BE2C (cell line): ENCODE measurements at places on chromosomes 7 and 10.

GRCh38 chr7:140674899-140675701 lies 2.4 kb downstream of the ADCK2 start:
- DNase-seq = peak; percentile 36

GRCh38 chr10:114320249-114321116 lies 81.4 kb downstream of the VWA2 start:
- DNase-seq = no peak

- DNase-seq = no peak
These were observed 16.7 kb downstream of the USP6NL start for GRCh38 chr10:11594589-11595394.

DNA sequence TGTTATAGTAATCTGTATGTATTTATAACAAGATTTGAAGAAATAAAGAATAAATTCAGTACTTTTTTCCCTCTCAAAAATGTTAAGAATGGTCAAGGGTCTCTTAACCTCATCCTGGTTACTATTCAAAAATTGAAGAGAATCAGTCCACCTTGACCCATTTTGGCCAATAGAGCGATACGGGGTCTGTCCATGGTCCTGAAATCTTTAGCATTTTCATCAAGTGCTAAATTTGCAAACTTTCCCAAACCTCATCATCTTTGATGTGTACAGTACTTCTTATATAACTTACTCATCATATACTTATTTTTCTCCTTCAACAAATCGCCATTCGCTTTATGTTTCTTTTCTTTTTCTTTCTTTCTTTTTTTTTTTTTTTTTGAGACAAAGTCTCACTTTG lies 23.6 kb downstream of the TMEM178B start:
- no peak for DNase-seq

DNA sequence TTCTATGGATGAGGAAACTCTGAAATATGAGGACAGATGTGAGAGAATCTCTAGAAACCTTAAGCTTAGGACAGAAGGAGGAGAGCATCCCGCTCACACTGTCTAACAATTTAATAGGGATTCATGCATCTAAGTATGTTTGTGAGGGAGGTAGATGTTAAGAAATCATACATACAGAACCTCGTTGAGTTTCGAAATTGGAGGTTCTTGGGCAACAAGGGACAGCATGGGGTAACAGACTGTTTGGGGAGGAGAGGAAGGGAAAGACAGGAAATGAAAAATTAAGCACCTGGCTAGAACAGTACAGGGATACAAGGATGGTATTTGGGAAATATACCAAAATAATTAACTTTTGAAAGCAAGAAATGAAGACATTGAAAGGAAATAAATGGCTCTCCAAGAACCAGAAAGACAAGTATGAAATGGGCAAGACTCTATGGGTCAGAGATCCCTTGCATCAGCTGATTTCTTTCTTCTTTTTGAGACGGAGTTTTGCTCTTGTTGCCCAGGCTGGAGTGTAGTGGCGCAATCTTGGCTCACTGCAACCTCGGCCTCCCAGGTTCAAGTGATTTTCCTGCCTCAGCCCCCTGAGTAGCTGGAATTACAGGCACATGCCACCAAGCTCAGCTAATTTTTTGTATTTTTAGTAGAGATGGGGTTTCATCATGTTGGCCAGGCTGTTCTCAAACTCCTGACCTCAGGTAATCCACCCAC lies 207.9 kb downstream of the CTNNA3 start:
- no peak for DNase-seq

GRCh38 chr7:132397070-132397469 lies 179.2 kb downstream of the PLXNA4 start:
- DNase-seq = no peak

- DNase-seq = no peak
These were observed 16.4 kb upstream of the CTTNBP2 start for GRCh38 chr7:117889611-117890010.

DNA sequence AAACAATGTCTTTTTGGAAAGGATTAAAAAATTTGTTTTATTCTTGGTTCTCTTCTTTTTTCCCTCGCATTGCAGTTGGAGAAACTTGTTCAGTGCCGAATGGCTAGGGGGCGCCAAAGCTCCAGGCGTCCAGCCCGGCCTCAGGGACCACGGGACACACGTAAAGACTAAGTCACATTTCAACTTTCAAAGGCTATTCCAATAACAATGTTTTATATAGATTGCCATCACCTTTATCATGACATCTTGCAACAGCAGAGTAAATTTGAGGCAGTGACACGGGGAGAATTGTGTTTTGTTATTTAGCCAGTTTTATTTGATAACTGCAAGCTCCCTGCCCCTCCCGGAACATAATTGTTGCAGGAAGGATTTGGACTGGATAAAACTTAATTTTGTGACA lies 2.2 kb upstream of the IGFBP3 start:
- peak; percentile 81 for DNase-seq

GRCh38 chr10:125479059-125479458 lies 203.9 kb downstream of the TEX36 start:
- DNase-seq = no peak

GRCh38 chr7:156780724-156781455 lies 112.1 kb downstream of the LMBR1 start:
- no peak for DNase-seq

DNA sequence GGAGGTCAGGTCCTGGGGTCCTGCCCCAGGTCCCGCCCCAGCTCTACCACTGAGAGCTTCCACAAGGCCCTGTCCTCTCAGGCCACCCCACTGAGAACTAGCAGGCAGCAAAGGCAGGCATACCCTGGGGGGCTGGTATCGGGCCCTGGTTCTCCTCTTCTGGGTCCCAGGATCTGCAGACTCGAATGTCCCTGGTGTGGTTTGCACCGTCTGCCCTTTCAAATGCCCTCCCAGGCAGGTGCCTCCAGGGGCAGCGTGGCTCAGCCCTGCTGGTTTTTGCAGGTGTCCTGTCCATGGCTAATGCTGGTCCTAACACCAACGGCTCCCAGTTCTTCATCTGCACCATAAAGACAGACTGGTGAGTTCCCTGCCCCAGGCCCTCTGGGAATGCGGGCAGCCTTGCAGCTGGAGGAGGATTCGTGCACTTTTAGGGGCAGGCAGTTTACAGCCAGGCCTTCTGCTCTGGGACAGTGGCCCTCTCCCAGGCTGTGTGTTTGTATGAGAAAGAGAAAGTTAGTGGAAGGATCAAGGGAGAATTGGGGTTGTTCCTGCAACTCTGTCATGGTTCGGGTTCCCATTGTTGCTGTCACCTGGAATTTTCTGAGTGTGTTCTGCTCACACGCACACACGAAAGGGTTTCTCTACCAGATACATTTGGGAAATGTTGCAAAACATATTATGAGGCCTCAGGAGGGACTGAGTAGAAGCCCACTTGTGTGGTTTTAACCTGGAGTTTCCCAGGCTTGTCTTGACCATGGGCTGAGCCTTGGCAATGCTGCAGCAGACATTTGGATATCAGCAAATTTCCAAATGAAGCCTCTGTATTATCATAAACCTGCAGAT lies 5.0 kb downstream of the PPIF start:
- DNase-seq = no peak

DNA sequence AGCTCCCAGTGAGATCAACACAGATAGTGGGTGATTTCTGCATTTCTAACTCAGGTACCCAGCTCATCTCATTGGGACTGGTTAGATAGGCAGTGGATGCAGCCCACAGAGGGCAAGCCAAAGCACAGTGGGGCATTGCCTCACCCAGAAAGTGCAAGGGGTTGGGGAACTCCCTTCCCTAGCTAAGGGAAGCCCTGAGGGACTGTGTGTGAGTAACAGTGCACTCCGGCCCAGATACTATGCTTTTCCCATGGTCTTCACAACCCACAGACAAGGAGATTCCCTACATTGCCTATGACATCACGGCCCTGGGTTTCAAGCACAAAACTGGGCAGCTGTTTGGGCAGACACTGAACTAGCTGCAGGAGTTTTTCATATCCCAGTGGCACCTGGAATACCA lies 62.8 kb downstream of the PPP1R3A start:
- no peak for DNase-seq

DNA sequence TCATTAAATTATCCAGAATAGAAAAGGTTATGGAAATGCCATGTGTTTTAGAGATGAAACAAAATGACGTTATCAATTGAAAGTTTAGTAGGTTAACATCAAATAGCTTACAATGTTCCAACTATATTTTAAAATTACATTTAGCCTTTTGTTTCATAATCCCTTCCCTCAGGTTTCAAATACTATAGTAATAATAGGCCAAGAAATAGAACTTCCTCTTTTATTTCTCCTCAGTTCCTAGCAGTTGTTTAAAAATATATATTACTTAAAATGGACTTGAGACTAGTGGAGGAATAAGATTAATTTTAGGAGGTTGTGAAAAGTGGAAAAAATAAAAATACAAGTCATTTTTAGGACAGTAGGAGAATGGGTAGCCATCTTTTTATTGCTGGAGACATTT lies 16.4 kb upstream of the PDSS1 start:
- DNase-seq = no peak

GRCh38 chr7:108499566-108499965 lies 26.4 kb downstream of the PNPLA8 start:
- no peak for DNase-seq

- DNase-seq = peak; percentile 41
These were observed 83.7 kb downstream of the SLC16A9 start for GRCh38 chr10:59625721-59626522.

DNA sequence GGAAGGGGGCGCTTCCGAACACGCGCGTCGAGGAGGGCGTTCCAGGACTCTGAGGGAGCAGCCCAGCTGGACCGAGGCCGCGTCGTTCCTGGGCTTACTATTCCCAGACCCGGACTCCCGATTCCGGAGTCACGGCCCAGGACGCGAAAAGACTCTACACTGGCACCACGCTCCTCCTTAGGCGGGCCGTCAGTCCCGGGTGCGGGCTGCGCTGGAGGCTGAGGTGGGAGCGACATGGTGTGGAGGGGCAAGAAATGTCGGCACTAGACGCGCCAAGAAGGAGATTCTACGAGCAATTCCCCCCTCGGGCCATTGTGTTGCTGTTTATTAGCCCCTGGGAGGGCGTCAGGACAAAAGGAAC lies 584 bp upstream of the RUNDC3B start:
- DNase-seq = peak; percentile 47

DNA sequence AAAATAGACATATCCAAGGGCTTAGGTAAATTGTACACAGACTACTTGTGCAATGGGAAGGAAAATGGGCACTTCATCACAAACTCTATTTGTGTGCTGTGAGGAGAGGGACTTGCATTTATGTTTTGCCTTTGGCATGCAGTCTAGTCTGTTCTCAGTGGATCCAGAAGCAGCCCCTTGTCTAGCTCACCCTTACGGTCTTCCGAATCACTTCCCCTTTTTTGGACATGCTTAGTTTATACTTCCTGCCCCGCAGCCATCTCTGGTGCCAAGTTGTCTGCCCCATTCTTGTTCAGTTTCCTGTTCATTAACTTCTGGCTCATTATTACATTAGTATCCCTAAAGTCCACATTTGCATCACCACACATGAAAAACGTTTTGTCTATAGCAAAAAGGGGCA lies 161.6 kb downstream of the NRCAM start:
- DNase-seq = peak; percentile 56

GRCh38 chr7:4631380-4632179 lies 50.5 kb upstream of the FOXK1 start:
- DNase-seq = peak; percentile 74

DNA sequence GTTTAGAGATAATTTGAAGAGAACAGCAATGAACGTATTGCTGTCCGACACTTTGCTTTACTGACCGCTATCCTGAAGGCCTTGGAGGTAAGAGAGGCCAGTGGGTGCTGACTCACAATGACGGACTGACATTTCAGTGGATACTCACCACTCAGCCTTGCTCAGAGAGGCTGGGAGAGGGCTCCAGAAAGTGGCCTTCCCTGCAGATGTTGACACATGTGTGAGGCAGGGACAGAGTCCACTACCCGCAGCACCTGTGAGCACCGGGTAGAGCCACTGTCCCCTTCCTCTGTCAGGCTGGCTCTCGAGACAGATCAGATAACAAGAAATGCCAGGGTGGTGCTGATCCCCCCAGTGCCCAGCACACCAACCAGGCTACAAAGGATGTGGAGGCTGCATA lies 75.0 kb downstream of the GPR26 start:
- DNase-seq = no peak

GRCh38 chr10:6665847-6666246 lies 85.8 kb upstream of the PRKCQ start:
- DNase-seq = no peak

DNA sequence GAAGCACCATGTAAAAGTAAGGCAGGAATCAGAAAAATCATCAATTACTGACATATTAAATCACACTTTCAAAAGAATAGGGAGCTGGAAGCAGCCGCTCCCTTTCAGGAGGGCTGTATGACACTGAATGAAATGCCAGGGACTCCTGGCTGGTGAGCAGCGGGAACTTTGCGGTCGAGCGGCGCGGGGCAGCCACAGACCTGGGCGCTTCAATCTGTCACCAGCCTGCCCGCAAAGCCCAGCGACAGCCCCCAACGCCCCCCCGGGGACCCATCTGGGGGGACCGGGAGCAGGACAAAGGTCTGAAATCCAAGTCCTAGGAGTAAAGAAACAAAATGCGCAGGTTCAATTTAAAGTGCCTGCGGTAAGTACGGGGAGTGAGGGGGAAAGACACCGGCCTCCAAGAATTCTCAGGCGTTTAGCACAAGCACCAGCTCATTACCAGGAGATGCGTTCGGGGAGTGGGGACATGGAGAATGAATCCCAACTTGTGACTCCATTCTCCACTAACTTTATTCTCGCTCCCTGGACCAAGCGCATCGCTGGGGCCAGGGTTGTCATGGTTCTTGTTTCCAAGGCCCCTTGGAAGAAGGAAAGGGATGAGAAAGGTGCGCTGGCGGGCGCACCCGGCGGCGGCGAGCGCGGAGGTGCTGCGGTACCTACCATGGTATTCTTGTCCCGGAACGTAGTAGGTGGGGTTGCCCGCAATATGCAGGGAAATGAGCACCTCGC lies 824 bp downstream of the RELN start:
- DNase-seq = peak; percentile 55

DNA sequence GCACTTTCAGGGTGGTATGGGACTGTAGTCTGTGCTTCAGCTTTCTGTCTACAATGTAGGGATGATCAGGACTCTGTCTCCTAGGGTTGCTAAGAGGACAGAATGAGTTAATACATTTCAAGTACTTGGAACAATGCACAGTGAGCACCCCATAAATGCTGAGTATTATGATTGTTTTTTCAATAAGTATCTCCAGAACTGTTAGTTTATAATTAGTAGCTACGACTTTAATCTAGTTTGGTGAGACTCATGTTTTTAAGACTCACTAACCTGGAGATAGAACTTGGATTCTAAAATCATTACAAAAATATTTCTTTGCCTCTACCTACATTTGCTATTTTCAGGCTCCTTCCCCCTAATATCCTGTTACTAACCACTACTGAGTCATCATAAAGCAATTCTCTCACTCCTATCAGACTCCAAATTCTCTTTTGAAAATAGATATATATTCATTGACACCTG lies 95.3 kb downstream of the CPED1 start:
- DNase-seq = no peak

- DNase-seq = peak; percentile 12
These were observed 72.1 kb upstream of the STARD3NL start for GRCh38 chr7:38105874-38106483.

- DNase-seq = no peak
These were observed 163.7 kb downstream of the SND1 start for GRCh38 chr7:127815631-127816145.

GRCh38 chr10:19788075-19788686 lies 28.1 kb upstream of the PLXDC2 start:
- DNase-seq = peak; percentile 43
